HuH-7 (cell line): ENCODE measurements at places on chromosomes 1 and 21.
A peak's percentile ranks its signal among the peaks of the same experiment; 100 is the strongest.

- DNase-seq: no peak
Observed at GRCh38 chr1:21234779-21235178, 55.5 kb downstream of the ECE1 start.

DNA sequence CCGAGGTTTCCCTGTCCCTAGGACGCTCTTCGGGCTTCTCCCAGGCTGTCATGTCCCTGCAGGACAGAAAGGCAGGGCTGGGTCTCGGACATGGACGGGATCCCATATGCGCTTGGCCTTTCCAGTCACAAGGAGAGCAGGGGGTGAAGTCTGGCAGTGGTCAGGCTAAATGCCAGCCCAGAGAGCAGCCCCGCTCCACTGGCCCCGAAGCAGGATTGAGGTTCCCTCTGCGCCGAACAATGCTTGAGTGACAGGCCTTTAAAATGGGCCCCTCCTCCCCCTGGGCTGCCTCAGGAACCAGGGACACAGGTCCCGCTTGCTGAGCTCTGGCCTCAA is 12.7 kb downstream of the DRAXIN start:
- no peak for DNase-seq

DNA sequence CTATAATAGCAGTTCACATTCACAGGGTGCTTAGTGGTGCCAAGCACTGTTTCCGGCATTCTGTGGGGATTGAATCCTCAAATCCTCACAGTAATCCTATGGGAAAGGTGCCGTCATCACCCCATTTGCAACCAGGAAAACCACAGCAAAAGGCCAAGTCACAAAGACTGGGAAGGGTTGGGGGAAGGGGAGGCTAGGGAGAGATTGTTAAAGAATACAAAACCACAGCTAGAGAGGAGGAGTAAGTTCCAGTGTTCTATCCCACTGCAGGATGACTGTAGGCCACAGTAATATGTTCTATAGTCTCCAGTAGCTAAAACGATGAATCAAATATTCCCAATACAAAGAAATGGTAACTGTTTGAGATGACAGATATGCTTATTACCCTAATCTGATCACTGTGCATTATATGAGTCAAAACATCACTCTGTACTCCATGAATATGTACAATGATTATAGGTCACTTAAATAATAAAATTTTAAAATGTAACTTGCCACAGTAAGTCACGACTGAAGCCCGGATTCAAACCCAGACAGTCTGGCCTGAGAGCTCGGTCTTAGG is 256.8 kb downstream of the TOMM20 start:
- DNase-seq: no peak

DNA sequence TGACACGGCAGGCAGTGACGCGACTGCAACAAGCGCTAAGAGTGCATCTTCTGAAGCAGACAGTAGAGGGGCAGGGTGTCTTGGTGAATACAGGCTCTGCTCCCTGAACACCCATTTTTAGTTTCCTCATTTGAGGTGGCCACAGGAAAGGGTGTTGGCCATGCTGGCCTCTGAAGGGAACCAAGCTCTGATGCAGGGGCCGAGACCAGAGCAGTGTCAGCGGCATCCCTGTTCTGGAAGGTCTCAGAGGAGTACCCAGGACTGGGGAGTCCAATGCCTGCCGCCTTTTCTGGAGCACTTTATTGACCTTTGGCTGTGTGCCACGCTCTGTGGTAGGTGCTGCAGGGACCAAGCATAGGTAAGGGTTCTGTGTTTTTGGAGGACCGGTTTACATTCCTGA is 100.4 kb downstream of the KCNJ6 start:
- DNase-seq: no peak

- DNase-seq: no peak
Observed at GRCh38 chr1:110967256-110967655, 3.5 kb upstream of the LRIF1 start.

- DNase-seq: no peak
Observed at GRCh38 chr1:156896490-156897033, 3.0 kb downstream of the PEAR1 start.

GRCh38 chr1:180540697-180541594 is 17.8 kb upstream of the OVAAL start:
- no peak for DNase-seq

DNA sequence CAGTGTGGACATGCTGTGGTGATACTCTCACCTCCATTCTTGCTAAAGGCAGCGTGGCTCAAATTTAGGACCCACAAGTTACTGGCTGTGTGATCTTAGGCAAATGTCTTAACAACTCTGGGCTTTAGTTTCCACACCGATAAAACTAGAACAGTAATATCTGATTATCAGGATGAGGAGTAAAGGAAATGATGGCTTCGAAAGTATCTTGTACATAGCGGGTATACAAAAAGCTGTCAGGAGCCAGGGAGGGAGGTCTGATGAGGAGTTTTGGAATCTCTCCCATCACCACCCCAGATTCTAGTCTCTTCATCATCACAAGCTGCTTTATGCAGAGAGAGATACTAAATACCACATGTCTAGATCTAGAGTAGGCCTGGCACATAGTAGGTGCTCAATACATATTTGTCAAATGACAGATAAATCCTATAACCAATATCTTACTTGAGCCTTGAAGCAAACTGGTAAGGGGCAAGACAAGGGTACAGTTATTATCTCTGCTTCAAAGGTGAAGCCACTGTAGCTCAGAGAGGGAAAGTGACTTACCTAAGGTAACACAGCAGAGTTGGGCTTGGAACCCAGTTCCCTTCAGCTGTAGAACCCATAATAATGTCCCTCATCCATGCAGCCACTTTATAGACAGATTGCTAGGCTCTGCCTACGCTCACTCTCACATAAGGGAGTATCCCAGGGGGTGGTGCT is 9.5 kb upstream of the FGR start:
- no peak for DNase-seq

- DNase-seq: no peak
Observed at GRCh38 chr1:177953549-177953948, 16.3 kb downstream of the SEC16B start.

DNA sequence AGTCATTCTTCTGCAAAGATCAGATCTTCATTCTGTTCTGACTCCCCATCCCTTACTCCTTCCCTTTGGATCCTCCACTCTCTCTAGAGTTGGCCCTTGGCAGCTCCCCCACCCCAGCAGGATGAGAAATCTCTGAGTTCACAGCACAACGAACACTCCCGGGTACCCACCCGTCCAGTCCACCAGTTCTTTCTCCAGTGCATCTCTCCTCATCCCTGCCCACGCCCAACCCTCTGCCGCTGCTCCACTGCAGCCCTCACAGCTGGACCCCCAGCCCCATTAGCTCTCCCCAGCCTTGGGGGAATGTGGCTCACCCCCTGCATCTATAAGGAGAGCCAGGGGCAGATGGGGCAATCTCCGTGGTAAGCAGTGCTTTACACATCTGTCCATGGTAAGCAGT is 125.7 kb downstream of the MATN1 start:
- DNase-seq: no peak

- no peak for DNase-seq
Observed at GRCh38 chr21:42569732-42570301, 56.2 kb downstream of the SLC37A1 start.

DNA sequence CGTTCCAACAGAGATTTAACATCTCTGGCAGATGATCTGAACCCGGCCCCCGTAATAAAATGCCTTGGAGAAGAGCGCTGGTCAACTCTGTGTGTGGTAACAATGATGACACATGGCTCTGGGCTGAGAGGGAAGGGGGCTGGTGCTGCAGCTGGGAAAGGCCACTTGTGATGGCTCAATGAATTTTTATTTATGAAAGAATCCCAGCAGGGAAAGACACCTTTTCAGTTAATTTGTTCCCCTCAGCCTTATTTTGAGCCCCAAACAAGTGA is 59.4 kb downstream of the SYT6 start:
- no peak for DNase-seq

GRCh38 chr21:45266518-45267389 is 20.9 kb downstream of the POFUT2 start:
- no peak for DNase-seq

GRCh38 chr21:16468184-16468583 is 738.4 kb downstream of the USP25 start:
- no peak for DNase-seq

- DNase-seq: no peak
Observed at GRCh38 chr1:12811409-12811784, 19.8 kb downstream of the PRAMEF11 start.

GRCh38 chr1:202578001-202578504 is 132.2 kb downstream of the SYT2 start:
- no peak for DNase-seq

DNA sequence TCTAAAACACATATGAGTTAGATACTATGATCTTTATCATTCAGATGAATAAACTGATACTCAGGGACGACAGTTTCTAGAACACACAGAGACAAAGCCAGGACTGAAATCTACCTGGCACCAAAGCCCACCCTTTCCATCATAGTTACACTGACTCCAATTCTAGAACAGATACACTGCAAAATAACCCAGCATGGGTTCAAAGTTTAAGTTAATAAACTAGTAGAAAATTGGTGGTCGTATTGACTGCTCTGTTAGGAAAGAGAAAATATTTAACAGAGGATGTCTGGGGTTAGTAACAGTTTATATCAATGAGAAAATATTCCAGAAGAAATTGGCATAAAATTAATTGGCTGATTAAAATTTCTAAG is 60.8 kb upstream of the BCL9 start:
- no peak for DNase-seq

GRCh38 chr1:164670026-164670425 is 111.0 kb downstream of the PBX1 start:
- no peak for DNase-seq

GRCh38 chr1:238104752-238105151 is 214.0 kb upstream of the ZP4 start:
- DNase-seq: no peak

GRCh38 chr1:206479183-206480125 is 9.2 kb downstream of the IKBKE start:
- peak; percentile 87 for DNase-seq
